ENCODE measurements at places on chromosomes 1 and 21. TPM values are rescaled to one million over a fixed set of nuclear protein-coding genes. Genes with fewer than 3 reads are reported as not detected.

Gene OLIG2
- total RNA-seq: not detected

Gene PCSK9
- not detected for total RNA-seq

Gene SYCP1
- total RNA-seq: not detected

Gene RASSF5
- total RNA-seq: 23.0 TPM

Gene PEAR1
- 12.6 TPM for total RNA-seq

DNA sequence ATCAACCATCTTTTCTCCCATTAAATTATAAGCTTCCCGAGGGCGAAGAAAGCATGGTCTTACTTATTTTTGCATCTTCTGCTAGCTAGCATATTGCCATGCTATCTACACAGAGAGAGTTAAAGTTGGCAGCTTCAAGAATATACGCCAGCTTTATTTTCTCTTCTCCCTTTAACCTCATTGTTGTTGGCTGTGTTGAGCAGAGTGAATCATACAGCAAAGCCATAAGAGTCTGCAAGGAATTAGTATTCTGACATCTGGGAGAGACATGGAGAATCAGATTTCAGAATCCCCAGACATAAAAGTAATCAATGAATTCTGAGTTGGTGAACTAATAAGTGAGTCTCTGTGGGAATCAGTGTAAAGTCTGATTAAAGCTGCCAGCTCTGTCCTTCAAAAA is 649.6 kb upstream of the PTBP2 start:
- no peak overlapping the region for H3K4me3 ChIP-seq
- peaks cover 17% of the 10 kb centered on the region for H3K4me1 ChIP-seq
- H3K27ac ChIP-seq: no peak overlapping the region
- no peak for DNase-seq
- H3K27me3 ChIP-seq: no peaks in the 10 kb centered on the region

GRCh38 chr1:84253891-84254290 is 47.6 kb upstream of the SAMD13 start:
- H3K36me3 ChIP-seq: no peaks in the 10 kb centered on the region
- H3K4me1 ChIP-seq: peaks cover 11% of the 10 kb centered on the region
- no peak overlapping the region for H3K27ac ChIP-seq
- no peaks in the 10 kb centered on the region for H3K27me3 ChIP-seq

DNA sequence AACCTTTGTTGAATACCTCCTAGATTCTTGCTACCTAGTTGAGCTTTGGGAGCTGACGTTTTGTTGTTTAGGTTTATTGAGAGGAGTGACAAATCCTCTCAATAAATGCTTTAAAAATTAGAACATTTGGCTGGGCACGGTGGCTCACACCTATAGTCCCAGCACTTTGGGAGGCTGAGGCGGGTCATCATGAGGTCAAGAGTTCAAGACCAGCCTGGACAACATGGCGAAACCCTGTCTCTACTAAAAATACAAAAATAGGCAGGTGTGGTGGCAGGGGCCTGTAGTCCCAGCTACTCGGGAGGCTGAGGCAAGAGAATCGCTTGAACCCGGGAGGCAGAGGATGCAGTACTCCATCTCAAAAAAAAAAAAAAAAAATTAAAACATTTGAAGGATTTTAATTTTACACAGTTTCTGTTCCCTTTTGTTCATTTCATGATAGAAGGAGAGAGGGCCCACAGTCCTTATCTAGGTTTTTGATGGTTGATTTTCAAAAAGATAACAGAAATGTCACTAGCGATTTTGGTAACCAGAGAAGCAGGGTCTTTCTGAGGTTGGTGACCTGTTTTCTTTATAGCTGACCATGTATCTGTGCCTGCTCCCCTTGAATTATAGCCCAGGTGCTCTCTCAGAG is 44.2 kb upstream of the PIGV start:
- no peak overlapping the region for H3K4me3 ChIP-seq
- peak overlapping the region; percentile 38 for H3K27ac ChIP-seq
- no peak for DNase-seq
- peaks cover 47% of the 10 kb centered on the region for H3K36me3 ChIP-seq

- H3K27me3 ChIP-seq: no peaks in the 10 kb centered on the region
- no peak overlapping the region for H3K27ac ChIP-seq
- H3K4me3 ChIP-seq: no peak overlapping the region
- DNase-seq: no peak
- peaks cover 28% of the 10 kb centered on the region for H3K36me3 ChIP-seq
Observed at GRCh38 chr1:51753969-51754368, 124.6 kb downstream of the NRDC start.

GRCh38 chr1:2786329-2787162 is 14.9 kb downstream of the TTC34 start:
- H3K4me3 ChIP-seq: no peak overlapping the region
- H3K4me1 ChIP-seq: peaks cover 3% of the 10 kb centered on the region
- H3K36me3 ChIP-seq: no peaks in the 10 kb centered on the region
- DNase-seq: no peak
- no peak overlapping the region for H3K27ac ChIP-seq

GRCh38 chr1:61269602-61270001 is 187.2 kb downstream of the NFIA start:
- no peaks in the 10 kb centered on the region for H3K27me3 ChIP-seq
- no peak overlapping the region for H3K4me3 ChIP-seq
- no peak overlapping the region for H3K27ac ChIP-seq
- no peak for DNase-seq

- no peak overlapping the region for H3K4me3 ChIP-seq
- no peak for DNase-seq
Observed at GRCh38 chr1:158140764-158141192, 39.9 kb upstream of the CD1D start.

- no peak for DNase-seq
- no peak overlapping the region for H3K4me3 ChIP-seq
- no peaks in the 10 kb centered on the region for H3K27me3 ChIP-seq
- peaks cover 98% of the 10 kb centered on the region for H3K36me3 ChIP-seq
Observed at GRCh38 chr21:36354918-36355680, 30.1 kb upstream of the CHAF1B start.

- H3K27ac ChIP-seq: no peak overlapping the region
- no peaks in the 10 kb centered on the region for H3K36me3 ChIP-seq
- no peaks in the 10 kb centered on the region for H3K27me3 ChIP-seq
- no peak for DNase-seq
- H3K4me3 ChIP-seq: no peak overlapping the region
- no peaks in the 10 kb centered on the region for H3K4me1 ChIP-seq
Observed at GRCh38 chr1:93734999-93735398, 53.4 kb upstream of the BCAR3 start.

DNA sequence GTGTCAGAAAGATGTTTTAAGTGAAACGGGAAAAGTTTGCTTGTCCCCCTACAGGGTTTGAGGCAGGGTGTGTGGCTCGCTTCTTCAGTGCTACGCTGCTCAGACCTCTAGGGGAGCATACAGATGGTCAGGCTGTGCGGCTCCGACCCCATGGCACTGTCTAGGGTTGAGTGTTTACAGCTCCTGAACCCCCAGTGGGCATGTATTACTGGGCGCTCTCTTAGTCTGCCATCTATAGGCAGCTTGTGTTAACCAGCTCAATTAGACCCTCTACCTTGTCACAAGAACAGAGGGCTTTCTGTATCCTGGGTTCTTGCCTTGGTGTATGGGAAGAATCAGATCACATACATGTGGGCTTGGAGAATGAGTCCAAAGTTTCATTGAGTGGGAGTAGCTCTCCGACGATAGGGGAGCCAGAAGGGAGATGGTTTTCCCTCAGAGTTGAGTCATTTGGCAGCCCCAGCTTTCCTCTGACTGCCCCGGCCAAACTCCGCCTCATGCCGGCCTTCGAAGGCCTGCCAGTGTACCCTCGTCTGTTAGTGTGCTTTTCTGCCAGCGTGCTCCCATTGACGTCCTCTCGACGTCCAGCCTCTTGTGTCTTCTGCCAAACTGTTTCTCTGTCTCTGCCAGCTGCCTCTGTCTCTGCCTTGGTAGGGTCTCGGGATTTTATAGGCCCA is 38.6 kb upstream of the ADGRL4 start:
- DNase-seq: no peak
- no peaks in the 10 kb centered on the region for H3K4me1 ChIP-seq
- H3K27me3 ChIP-seq: no peaks in the 10 kb centered on the region

DNA sequence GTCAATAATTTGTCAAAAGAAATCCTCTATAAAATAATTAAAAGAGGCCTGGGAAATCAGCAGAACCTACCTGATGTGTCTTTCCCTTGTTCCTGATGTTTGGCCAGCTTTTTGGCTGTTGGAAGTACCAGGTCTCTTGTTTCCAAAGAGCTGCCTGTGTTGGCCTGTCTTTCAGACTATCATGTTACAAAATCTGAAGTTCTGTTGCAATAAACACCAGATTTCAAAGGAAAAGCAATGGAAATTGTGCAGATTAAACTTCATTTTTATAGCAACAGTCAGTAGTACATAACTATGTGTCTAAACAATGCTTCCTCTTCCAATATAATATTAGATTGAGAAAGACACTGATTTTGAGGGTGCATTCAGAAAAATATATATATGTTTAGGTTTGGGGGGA is 647.2 kb upstream of the CXADR start:
- H3K27ac ChIP-seq: no peak overlapping the region
- H3K4me3 ChIP-seq: no peak overlapping the region
- no peaks in the 10 kb centered on the region for H3K4me1 ChIP-seq

DNA sequence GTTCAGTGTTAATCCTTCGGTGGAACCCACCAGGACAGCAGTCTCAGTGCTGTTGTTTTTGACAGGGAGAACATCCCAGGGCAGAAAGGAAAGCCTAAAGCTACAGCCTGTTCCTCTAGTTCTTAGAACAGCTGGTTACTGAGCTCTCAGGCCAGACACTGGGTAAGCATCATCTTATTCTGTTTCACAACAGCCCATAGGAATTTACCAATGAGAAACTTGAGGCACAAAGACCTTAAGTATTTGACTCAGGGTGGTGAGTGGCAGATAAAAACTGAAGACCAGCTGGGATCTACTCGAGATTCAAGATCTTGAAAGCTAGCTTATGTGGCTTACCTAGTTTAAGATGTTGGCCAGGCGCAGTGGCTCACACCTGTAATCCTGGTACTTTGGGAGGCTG is 9.4 kb upstream of the NEK2 start:
- H3K4me1 ChIP-seq: no peaks in the 10 kb centered on the region
- no peak overlapping the region for H3K4me3 ChIP-seq
- H3K36me3 ChIP-seq: no peaks in the 10 kb centered on the region
- peak; percentile 87 for DNase-seq
- H3K27me3 ChIP-seq: peaks cover 19% of the 10 kb centered on the region
- no peak overlapping the region for H3K27ac ChIP-seq

GRCh38 chr1:41537251-41537650 is 52.8 kb upstream of the EDN2 start:
- H3K27ac ChIP-seq: no peak overlapping the region
- no peaks in the 10 kb centered on the region for H3K36me3 ChIP-seq
- no peak for DNase-seq
- H3K27me3 ChIP-seq: no peaks in the 10 kb centered on the region
- peaks cover 24% of the 10 kb centered on the region for H3K4me1 ChIP-seq

DNA sequence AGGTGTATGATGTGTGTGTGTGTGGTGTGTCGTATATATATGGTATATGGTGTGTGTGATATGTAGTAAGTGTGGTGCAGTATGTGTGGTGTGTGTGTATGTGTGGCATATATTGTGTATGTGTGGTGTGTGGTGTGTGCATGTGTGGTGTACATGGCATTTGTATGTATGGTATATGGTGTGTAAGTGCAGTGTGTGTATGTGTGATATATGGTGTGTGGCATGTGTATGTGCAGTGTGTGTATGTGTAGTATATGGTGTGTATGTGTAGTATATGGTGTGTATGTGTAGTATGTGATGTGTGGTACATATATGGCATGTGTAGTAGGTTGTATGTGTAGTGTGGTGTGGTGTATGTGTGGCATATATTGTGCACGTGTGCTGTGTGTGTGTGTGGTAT is 74.9 kb downstream of the OLFML3 start:
- H3K27ac ChIP-seq: no peak overlapping the region
- no peaks in the 10 kb centered on the region for H3K36me3 ChIP-seq
- no peak overlapping the region for H3K4me3 ChIP-seq
- DNase-seq: no peak
- H3K4me1 ChIP-seq: no peaks in the 10 kb centered on the region
- no peaks in the 10 kb centered on the region for H3K27me3 ChIP-seq

DNA sequence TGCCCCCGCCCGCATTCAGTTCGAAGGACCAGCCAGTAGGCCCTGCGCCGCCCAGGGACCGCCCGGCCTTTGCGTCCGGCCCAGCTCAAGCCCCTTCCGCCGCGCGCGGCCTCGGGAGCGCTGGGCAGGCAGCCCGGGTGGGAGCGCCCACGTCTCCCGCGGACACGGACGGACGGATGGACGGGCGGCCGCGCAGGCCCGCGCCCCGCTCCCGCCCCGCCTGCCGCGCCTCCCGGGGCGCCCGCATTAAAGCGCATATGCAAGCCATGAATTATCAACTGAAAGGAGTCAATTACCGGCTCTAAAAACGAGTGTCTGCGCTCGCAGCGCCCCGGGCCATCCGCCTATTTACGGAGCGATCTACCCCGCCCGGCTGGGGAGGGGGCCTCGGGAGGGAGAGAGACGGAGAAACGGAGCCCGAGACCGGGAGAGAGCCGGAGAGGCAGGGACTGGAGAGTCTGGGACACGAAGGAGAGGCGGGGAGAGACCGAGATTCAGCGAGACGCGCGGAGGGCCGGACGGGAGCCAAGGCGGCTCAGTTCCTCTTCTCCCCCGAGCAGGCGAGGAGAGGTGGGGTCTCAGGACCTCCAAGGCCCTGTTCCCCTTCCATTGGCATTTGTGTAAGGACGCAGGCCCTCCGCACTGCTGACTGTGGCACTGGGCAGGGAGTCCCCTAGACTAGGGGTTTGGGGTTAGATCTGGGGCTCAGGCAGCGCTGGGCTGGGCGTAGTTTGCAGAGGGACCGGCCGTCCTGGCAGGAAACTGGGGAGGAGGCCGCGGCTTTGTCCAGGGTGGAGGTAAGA is 41.3 kb upstream of the DMBX1 start:
- peaks cover 72% of the 10 kb centered on the region for H3K27me3 ChIP-seq
- no peak overlapping the region for H3K27ac ChIP-seq
- no peaks in the 10 kb centered on the region for H3K36me3 ChIP-seq
- H3K4me3 ChIP-seq: peak overlapping the region; percentile 49
- DNase-seq: no peak
- peaks cover 18% of the 10 kb centered on the region for H3K4me1 ChIP-seq
